ENCODE measurements at places on chromosomes 4 and X.

GRCh38 chrX:126237524-126237923, 71.4 kb upstream of the DCAF12L2 start:
- no peak for DNase-seq

GRCh38 chr4:156968479-156968984, 3.1 kb downstream of the PDGFC start:
- peak; percentile 80 for DNase-seq

GRCh38 chr4:8742546-8742945, 129.1 kb downstream of the HMX1 start:
- DNase-seq: no peak

DNA sequence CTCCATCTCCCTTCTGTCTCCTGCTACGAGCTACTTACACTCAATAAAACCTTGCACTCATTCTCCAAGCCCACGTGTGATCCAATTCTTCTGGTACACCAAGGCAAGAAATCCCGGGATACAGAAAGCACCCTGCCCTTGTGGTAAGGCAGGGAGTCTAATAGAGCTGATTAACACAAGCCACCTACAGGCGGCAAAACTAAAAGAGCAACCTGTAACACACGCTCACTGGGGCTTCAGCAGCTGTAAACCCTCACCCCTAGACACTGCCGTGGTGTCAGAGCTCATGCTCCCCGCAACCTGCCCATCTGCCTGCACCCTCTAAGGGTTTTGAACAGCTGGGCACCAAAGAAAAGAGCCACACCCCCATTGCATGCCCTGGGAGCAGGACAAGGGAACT, 755.4 kb upstream of the HTR2C start:
- no peak for DNase-seq

GRCh38 chrX:44723426-44723825, 120.4 kb upstream of the DUSP21 start:
- DNase-seq: no peak

DNA sequence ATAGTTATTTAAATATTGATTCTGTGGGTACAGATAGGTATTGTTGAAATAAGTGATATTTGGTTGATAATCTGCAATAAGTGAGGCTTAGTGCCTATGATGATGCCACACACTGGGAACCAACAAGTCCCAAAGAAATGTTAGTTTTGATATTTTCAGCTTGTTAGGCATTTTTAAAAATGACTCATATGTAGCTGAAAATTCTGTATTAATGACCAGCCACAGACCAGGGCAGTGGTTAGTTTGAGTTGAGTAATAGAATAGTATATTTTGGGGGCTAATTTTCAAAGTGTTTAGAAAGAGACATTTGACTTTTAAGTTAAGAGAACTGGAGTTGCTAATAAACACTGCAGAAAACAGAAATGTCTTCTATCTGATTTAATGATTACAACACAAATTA, 9.4 kb downstream of the INTU start:
- DNase-seq: no peak

DNA sequence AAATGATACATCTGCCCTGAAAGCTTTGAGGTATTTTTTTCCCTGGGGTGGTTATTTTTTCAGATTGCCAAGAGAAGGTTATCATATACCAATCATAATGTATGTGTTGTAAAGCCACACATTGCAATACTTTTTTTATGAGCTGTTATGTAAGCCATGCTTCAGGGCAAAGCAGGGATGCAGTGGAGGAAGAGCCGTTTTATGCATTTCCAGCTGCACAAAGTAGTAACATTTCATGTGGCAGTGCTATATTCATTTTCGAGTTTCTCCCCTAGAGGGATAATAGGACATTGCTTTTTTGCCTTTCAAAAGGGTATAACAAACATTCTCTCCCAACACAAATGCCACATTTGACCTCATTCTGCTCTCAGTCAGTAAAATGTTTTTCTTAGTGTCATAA, 68.5 kb downstream of the GALNT7 start:
- DNase-seq: no peak

GRCh38 chrX:101619364-101619763, 1.6 kb upstream of the ARMCX6 start:
- DNase-seq: peak; percentile 31

DNA sequence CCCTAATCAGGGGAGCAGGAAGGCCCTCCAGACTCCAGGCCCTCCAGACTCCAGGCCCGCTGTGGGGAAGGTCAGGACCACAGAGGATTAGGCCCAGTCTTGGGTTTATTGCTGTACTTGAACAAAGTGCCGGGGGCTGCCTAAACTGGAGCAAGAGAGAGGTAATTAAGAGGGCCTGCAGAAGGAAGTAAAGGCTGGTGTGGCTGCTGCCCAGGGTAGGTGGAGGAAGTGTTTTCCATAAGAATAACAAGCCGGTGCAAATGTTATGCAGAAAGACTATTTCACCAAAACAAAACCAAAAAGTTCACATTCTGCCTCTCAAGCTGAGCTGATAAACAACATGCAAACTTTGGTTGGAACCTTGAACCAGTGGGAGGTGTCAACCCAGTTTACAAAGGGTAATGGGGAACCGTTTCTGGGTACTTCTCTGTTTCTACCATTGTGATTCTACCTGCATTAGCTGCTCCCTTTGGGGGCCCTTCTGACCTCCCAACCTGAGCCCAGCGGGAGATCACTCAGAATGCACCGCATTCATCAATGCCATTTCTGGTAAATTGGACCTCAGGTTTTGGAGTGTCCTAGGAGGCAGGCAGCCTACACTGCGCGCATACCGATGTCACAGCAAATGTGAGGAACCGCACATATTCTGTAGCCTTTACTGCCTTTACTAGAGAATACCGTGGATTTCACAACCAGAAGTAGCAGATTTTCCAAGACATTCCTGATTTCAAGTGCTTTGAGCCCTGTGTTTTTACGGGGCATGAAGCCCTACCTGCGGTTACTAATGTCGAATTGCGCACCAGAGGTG, 59.7 kb upstream of the BCOR start:
- DNase-seq: no peak

DNA sequence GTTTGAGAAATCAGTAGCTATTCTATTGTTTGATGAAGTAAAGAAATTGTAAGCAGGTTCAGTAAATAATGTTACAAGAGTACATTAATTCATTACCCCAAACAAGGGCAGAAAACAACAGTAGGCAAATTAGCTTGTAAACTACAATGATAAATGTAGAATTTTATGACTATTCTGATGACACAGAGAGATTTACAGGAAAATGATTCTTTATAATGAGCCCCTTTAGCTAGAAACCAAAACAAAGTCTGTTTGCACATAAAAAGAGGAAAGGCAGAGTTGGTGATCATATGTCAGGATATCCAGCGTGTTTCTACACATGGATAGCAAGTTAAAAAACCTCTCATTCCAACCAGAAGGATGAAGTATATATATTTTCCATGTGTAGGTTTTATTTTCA, 204.8 kb downstream of the CFAP299 start:
- DNase-seq: no peak

- no peak for DNase-seq
These were observed 32.7 kb downstream of the ELF2 start for GRCh38 chr4:139144161-139144859.

GRCh38 chr4:119646347-119647071, 17.9 kb upstream of the PDE5A start:
- peak; percentile 96 for DNase-seq

DNA sequence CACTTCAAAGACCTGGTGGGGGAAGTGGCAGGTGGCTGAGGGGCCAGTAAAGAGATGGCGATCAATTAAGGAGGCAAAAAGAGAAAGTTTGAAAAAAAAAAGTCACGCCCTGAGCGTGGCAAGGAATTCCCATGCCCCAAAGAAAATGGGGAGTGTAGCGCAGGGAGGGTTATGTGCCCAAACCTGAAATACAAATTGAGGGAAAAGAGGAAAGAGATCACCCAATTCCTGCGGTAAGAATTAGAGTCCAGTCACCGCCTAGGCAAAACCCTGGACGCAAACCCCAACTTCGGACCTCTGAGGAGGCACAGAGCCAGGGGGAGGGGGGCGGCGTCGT, 595 bp downstream of the ENOX2 start:
- no peak for DNase-seq

DNA sequence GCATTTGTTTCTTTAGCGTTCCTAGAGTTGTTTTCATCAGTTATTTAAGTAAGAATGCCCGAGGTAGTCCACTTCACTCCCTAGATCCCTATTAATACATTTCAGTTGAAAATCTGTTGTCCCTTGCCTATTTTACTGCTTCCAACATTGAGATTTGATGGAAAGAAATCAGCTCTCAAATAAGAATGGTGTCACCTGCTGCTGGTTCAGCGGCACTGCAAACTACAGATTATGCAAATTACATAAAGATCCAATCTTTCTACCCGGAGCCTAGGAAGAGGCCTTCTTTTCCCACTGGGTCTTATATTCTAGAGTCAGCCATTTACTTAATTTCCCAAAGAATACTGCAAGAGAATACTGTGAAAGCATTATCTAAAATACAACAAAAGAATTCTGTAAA, 597.6 kb upstream of the MAGEB2 start:
- DNase-seq: peak; percentile 3

GRCh38 chr4:61407642-61408618, 207.8 kb downstream of the ADGRL3 start:
- no peak for DNase-seq

DNA sequence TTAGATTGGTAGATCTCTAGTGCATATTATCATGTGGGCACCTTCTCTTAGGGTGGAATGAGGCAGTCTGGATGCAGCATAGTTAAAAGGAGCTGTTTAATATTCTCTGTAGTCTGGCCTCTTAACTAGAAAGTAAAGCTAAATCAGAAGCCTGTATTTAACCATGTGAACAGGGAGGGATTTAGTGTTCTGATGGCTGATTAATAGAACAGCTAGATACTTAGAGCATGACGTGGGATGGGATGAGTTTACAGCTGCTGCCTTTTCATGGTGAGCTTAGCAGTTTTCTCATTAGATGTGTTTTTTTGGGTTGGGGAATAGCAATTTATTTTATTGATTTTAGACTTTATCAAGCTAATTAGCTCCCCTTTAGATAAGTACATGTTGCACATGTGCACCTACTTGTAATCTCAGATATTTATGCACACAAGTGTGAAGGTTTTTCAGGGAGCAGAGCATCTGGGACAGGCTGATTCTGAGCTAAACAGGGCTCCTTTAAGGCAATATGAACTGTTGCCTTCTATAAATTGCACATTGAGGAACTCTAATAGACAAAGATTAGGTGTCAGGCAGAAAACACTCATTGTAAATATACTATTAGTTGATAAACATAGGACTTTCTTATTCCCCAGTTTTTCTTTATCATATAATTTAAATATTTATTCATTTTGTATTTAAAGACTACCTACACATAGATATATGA, 34.1 kb downstream of the YIPF6 start:
- DNase-seq: peak; percentile 52

DNA sequence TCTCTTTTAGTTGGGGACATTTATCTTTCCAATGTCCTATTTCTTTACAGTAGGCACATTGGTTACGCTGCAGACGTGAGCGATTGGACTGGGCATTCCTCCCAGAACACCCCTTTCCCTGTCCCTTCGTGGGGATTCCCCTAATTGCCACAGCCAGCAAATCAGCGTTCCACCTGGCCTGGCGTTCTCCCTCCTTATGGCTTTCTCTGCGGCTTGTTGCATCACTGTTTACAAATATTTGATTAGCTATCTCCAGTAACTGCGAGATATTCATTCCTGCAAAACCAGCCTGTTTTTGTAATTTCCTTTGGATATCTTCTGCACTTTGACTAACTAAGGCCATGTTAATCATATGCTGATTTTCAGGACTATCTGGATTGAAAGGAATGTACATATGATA, 202.5 kb upstream of the KLF8 start:
- no peak for DNase-seq

GRCh38 chr4:189773909-189774308, 166.8 kb upstream of the FRG1 start:
- DNase-seq: peak; percentile 11

GRCh38 chr4:122625156-122625555, 4.3 kb upstream of the IL21 start:
- no peak for DNase-seq

DNA sequence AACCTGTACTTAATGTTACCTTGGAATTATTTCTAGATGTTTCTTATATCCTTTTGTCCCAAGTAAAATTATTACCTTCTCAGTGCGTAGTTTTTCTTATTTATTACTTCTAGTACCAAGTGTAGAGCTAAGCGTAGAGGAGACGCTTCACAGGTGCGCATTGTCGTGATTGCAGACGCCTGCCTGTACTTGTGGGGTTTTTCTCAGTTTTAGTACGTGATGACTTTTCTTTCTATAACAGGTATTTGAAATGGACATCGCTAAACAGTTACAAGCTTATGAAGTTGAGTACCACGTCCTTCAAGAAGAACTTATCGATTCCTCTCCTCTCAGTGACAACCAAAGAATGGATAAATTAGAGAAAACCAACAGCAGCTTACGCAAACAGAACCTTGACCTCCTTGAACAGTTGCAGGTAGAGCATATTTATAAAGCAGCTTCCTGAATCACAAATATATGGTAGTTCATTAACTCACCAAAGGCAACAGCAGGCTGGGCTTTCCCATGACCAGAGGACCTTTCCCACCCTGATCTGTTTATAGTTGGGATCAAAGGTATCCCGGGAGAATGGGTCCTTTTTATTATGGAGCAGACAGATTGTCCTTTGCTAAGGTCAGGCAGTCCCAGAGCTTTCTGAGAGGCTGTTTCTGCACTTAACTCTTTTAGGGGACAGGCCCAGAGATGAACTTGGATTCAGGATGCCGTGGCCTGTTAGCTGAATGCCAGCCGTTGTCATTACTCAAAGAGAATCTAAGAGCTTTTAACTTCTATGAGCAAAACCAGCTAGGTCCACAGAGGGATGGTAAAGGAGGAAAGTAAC, 172.9 kb downstream of the PTTG2 start:
- DNase-seq: no peak

- no peak for DNase-seq
These were observed 90.7 kb upstream of the ADRA2C start for GRCh38 chr4:3675251-3676115.

DNA sequence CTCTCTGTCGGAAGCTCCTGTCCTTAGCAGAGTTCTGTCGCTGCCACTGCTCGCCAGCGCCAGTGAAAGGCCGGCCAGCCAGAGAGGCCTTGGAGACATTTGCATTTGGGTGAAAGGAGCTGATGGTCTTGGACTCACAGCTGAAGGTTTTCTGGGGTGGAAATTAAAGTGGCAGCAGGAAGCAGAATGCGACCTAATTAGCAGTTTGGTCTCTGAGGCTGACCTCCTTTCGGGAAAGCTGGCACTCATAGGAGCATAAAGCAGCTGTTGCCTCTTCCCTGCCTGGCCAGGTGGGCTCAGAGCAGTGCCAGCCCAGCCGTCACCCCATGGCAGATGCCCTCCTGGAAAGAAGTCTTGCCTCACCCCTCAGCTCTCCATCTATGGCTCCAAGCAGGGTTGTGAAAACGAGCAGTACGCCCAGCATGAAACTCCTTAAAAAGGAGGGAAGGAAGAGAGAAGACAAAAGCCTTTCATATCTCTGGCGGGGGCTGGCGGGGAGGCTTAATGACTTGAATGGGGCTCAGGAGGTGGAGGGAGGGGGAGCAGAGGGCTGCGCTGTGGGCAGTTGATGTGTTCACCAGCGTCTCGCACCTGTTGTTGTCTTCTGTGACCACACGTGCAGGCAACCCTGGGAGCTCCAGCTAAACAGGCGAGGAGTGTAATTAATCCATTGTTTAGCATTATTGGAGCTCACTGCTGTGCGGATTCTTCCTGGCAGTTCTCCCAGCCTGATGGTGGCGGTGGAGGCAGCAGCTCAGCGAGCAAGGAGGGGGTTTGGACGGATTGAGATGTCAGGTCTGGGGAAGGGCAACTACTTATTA, 264.0 kb downstream of the MID1IP1 start:
- peak; percentile 45 for DNase-seq

All from lung (tissue), 17 donors.